ENCODE measurements at places on chromosomes 16 and 17. TPM values are rescaled to one million over a fixed set of nuclear protein-coding genes. Genes with fewer than 3 reads are reported as not detected.

- H3K4me1 ChIP-seq = no peaks in the 10 kb centered on the region
- DNase-seq = peak; percentile 17
- no peak overlapping the region for H3K4me3 ChIP-seq
- H3K27ac ChIP-seq = no peak overlapping the region
Observed at GRCh38 chr17:55735731-55736405, 13.2 kb upstream of the TMEM100 start.

- H3K4me1 ChIP-seq = peaks cover 8% of the 10 kb centered on the region
- H3K36me3 ChIP-seq = no peaks in the 10 kb centered on the region
- no peaks in the 10 kb centered on the region for H3K27me3 ChIP-seq
- no peak overlapping the region for H3K27ac ChIP-seq
- H3K4me3 ChIP-seq = no peak overlapping the region
- no peak for DNase-seq
Observed at GRCh38 chr16:47486856-47487255, 25.7 kb downstream of the PHKB start.

DNA sequence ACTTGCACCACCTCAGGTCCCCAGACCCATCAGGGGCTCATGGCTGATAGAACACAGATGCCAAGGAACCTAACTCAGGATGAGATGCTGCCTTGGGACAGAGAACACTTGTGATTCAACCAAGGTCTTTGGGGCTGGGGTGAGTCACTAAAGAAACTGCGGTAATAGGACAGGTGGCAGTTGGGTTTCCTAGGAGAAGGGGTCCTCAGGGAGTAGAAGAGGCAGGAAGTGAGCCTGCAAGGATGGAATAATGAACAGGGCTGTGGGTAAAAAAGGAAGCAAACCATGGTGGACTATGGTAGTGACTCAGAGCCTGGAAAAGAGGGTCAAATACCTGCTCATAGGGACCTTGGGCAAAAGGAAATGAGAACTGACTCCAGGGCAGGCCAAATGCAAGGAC is 6.5 kb upstream of the PNPO start:
- H3K27ac ChIP-seq = no peak overlapping the region
- H3K27me3 ChIP-seq = no peaks in the 10 kb centered on the region
- no peaks in the 10 kb centered on the region for H3K36me3 ChIP-seq
- no peak for DNase-seq
- no peaks in the 10 kb centered on the region for H3K4me1 ChIP-seq

- H3K27ac ChIP-seq = peak overlapping the region; percentile 57
- H3K4me1 ChIP-seq = peaks cover 33% of the 10 kb centered on the region
- no peaks in the 10 kb centered on the region for H3K36me3 ChIP-seq
- peak; percentile 67 for DNase-seq
Observed at GRCh38 chr16:79598348-79599181, 2.0 kb downstream of the MAF start.

GRCh38 chr16:64983963-64984362 is 137.9 kb downstream of the CDH11 start:
- H3K36me3 ChIP-seq = no peaks in the 10 kb centered on the region
- no peaks in the 10 kb centered on the region for H3K27me3 ChIP-seq
- no peaks in the 10 kb centered on the region for H3K4me1 ChIP-seq
- H3K4me3 ChIP-seq = no peak overlapping the region

GRCh38 chr16:79764415-79765110 is 164.0 kb upstream of the MAF start:
- H3K4me1 ChIP-seq = peaks cover 6% of the 10 kb centered on the region
- no peak overlapping the region for H3K27ac ChIP-seq
- H3K36me3 ChIP-seq = no peaks in the 10 kb centered on the region
- DNase-seq = no peak

GRCh38 chr16:73161977-73162376 is 114.0 kb upstream of the ZFHX3 start:
- H3K27me3 ChIP-seq = no peaks in the 10 kb centered on the region
- no peaks in the 10 kb centered on the region for H3K36me3 ChIP-seq
- no peak overlapping the region for H3K27ac ChIP-seq
- no peak for DNase-seq

GRCh38 chr16:59385959-59386358 is 651.8 kb upstream of the GOT2 start:
- H3K36me3 ChIP-seq = no peaks in the 10 kb centered on the region
- no peaks in the 10 kb centered on the region for H3K4me1 ChIP-seq
- no peak overlapping the region for H3K27ac ChIP-seq
- no peak for DNase-seq

DNA sequence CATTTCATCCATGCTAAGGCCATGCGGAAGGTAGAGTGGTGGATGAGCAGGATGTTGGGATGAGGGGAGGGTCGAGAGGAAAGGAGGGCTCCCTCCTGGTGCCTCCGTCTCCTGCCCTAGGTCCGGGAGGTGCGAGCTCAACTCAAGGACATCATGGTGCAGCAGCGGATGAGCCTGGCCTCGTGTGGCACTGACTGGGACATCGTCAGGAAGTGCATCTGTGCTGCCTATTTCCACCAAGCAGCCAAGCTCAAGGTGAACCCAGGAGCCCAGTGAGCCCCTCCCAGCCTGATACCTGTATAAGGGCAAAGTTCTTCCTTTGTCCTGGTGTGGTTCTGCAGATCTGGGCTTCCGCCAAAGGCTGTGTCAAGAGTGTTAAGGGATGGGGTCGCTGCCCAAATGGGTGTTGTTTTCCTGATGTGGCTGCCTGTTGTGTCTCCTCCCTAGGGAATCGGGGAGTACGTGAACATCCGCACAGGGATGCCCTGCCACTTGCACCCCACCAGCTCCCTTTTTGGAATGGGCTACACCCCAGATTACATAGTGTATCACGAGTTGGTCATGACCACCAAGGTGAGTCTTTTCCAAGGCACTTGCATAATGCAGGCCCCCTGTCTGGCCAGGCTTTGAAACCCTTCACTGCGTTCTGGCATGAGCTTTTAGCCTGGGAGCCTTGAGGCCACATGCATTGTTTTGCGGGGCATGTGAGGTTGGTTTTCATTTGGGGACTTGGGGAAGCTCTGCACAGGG is 14.9 kb downstream of the DHX38 start:
- H3K4me1 ChIP-seq = no peaks in the 10 kb centered on the region
- H3K4me3 ChIP-seq = no peak overlapping the region
- no peak overlapping the region for H3K27ac ChIP-seq
- H3K27me3 ChIP-seq = no peaks in the 10 kb centered on the region

DNA sequence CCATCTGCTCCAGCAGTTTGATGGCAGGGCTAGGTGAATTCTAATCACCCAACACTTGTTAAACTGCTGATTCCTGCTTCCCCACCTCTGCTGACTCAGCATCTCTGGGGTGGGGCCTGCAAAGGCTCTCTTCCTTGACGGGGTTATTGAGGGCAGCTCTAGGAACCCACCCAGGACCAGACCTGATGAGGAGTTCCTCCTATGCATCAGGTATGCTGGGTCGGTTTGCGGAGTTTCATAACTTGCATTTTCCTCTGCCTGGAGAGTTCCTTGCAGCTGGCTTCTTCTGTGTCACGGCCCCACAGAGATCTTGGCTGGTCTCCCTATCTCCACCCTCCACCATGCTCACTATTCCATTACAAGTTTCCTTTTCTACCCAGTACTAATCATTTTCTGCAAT is 93.4 kb upstream of the CCL2 start:
- H3K4me1 ChIP-seq = no peaks in the 10 kb centered on the region
- peaks cover 4% of the 10 kb centered on the region for H3K27me3 ChIP-seq
- no peak overlapping the region for H3K27ac ChIP-seq
- no peak overlapping the region for H3K4me3 ChIP-seq
- no peak for DNase-seq
- no peaks in the 10 kb centered on the region for H3K36me3 ChIP-seq

GRCh38 chr17:58679263-58680037 is 12.4 kb downstream of the TEX14 start:
- no peak for DNase-seq
- no peaks in the 10 kb centered on the region for H3K36me3 ChIP-seq
- no peaks in the 10 kb centered on the region for H3K4me1 ChIP-seq
- no peak overlapping the region for H3K27ac ChIP-seq
- no peaks in the 10 kb centered on the region for H3K27me3 ChIP-seq

Gene CRISPLD2
- 1.0 TPM for polyA plus RNA-seq

Gene GRIN2A
- polyA plus RNA-seq = not detected
